ENCODE measurements at places on chromosomes 6 and 20.
A peak's percentile ranks its signal among the peaks of the same experiment; 100 is the strongest.

DNA sequence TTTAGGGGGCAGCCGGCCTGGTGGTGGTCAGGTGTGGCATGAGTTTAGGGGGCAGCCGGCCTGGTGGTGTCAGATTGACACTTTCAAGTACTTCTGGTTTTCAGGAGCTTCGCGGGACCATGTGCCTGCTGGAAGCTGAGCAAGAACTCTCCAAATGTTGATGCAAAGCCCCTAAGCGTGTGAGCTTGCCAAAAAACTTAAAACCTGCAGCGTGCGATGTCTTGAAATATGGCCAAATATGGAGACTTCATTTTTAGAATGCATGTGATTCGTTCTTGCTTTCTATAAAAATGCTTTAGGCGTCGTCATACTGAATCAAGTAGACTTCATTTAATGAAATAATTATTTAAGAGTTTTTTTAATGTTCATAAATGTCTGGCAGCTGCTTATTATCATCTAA is 149.4 kb downstream of the SMOC2 start:
- no peak for DNase-seq

GRCh38 chr6:79170959-79171358 is 63.5 kb downstream of the HMGN3 start:
- no peak for DNase-seq

GRCh38 chr6:168528474-168529095 is 87.6 kb downstream of the SMOC2 start:
- no peak for DNase-seq

DNA sequence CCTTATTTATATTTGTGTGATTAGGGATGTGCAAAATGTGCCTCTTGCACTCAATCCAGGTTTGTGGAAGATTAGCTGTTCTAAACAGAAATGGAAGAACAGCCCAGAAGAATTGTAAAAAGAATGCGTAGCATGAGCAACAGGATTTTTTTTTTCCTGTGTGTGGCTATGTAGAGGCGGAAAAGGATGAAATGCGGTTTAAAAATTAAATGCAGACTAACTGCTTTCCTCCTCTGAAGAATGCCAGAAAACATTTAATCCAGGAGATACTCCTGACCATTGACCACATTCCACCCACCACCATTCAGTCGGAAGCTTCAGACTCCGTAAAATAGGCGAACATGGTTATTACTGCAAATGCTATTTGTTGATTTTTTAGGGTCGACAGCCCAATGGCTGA is 83.4 kb downstream of the BMP6 start:
- no peak for DNase-seq

DNA sequence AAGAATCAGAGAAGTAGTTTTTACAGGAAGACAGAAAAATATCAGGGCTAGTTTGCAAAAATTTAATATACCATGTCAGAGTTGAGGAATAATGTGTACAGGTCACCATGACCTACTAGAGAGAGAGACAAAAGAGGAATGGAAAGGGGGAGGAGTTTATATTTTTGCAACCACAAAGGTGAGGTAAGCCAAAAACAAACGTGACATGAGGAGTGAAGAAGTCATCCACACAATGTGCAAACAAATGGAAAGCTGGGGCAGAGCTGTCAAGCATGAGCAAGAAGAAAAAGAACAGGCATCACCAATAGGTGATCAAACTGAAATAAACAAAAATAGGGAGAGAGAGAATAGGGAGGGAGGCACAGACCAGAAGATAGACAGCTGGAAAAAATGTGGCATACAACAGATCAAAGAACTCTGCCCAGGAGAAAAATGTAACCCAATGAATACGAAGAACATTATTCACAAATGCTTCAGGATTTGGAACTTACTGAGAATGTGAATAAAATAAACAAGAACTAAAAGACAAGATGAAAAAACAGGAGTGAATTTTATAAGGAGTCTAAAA is 15.5 kb downstream of the RARS2 start:
- DNase-seq: no peak

DNA sequence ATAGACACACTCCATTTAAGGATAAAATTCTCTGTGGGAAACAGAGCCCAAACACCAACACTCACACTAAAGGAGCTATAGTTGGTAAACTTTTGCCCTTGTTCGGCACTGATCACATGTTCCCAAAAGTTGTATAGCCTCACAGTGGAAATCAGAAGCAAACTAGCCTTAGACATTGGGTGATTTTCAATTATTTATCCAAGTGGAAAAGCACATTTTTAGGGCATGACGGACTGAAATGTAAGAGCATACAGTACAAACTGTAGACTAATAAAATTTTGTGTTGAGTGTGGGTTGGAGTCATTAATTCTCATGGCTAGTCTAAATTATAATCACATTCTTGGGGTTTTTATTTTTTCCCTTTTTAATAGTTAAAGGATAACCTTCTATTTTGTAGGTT is 202.4 kb downstream of the MOXD1 start:
- DNase-seq: no peak

- peak; percentile 74 for DNase-seq
These were observed 60.7 kb upstream of the SHLD1 start for GRCh38 chr20:5689463-5689862.

DNA sequence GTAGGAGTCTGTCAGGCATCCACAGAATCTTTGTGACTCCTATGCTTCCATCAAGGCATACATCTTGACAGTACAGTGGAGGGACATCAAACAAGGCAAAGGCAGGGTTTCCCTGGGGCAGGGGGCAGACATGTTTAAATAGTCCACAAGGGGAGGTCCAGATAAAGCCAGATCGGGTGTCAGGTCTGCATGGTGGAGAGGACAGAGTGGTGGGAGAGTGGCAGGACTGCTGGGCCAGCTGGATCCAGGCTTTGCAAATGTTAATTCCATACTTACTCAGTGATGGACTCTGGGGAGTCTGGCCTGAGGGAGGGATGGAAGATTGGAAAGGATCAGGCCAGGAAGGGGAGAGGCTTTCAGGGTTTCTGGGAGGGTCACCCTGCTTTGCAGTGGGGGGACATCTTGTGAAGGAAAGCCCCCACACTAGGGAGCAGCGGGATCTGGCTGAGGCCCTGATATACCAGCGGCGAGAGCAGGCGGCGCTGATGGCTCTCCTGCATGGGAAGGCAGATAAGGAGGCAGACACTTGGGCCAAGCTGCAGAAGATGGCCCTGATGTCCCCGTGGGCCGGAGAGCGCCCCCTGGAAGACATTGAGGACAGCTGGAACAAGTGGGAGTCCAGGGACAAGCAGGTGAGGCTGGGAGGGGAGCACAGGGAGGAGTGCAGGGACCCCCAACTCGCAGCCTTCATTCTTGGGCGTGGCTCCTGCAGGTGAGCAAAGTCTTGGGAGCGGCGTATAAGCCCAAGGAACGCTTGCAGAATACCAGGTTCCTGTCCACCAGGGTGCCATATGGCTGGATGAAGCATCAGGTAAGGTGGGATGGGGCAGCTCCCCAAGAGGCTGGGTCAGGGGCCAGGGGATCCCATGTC is 44.6 kb downstream of the SUN5 start:
- DNase-seq: no peak

DNA sequence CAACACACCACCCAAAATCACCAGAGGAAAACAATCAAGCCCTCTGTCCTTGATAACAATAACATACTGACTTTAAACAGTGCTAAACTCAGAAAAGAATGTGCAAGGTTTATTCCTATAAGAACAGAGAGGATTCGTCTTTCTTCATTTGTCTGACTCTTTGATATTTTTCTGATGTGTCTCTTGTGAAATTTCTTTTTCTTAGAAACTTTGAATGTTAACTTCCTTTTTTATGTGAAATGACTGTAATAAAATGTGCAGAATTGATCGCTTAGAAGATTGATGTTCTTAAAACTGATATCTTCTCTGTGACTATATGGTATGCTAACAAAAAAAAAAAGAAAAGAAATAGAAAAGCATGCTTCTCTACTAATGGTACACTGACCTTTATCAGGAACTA is 947.4 kb upstream of the CITED2 start:
- peak; percentile 41 for DNase-seq

- no peak for DNase-seq
These were observed 682.1 kb upstream of the ADGRB3 start for GRCh38 chr6:67952948-67953347.

- DNase-seq: no peak
These were observed 160.5 kb upstream of the AGPAT4 start for GRCh38 chr6:161434350-161434749.

GRCh38 chr6:12185081-12185673 is 105.0 kb upstream of the EDN1 start:
- no peak for DNase-seq

- peak; percentile 68 for DNase-seq
These were observed 126.2 kb upstream of the RNF24 start for GRCh38 chr20:4141291-4142240.

- no peak for DNase-seq
These were observed 4.6 kb downstream of the GPLD1 start for GRCh38 chr6:24484657-24485323.

DNA sequence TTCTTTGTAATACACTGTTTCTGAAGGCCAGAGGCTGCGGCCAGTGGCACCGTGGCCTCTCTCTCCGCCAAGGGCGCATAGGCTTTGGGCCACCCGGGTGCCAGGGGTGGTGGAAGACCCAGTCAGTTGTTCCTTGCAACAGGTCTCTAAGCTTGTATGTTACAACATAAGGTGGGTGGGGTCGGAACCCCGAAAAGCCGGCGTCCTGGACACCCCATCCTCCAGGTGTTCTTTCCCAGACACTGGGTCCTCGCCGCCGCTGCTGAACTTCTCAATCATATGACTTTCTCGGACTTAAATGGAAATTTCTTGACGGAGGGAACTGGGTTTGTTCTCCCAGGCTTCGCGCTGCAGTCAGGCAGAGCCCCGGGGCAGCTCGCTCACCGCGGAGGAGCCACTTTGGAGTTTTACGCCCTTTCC is 983 bp upstream of the KCNQ5 start:
- peak; percentile 10 for DNase-seq

DNA sequence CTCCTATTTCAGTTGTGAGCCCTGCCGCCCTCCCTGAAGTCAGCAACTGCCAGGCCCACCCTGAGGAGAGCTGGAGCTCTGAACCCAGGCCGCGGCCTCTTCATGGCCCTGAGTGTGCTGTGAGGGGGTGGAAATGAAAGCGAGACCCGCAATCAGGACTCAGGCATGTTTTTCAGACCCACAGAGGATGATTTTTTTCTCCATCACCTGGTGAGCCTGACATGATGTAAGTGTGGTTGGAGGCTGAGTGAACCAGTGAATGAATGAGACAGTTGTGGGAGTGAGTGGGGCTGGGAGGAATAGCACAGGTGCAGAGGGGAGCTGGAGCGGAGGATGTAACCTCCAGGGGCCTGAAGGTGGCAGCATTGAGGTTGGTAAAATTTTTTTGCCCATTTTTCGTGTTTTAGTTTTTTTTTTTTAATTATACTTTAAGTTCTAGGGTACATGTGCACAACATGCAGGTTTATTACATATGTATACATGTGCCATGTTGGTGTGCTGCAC is 18.3 kb downstream of the RAET1L start:
- DNase-seq: no peak

DNA sequence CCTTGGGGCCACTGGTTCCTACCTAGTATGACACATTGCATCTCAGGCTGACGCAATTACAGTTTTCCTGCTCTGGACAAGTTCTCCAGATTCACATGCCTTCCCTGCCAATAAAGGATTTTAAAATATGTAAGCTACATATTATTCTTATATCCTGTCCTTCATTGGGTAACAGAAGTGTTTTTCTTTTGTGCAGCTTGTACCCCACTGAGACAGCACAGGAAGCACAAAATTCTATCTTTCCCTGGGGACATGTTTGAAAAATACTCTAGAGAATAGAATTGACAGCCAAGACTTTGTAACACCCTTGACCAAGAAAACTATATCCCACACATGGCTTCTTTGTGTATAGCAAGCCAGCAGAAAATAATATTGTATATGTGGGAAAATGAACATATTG is 456.8 kb downstream of the MAFB start:
- DNase-seq: no peak

DNA sequence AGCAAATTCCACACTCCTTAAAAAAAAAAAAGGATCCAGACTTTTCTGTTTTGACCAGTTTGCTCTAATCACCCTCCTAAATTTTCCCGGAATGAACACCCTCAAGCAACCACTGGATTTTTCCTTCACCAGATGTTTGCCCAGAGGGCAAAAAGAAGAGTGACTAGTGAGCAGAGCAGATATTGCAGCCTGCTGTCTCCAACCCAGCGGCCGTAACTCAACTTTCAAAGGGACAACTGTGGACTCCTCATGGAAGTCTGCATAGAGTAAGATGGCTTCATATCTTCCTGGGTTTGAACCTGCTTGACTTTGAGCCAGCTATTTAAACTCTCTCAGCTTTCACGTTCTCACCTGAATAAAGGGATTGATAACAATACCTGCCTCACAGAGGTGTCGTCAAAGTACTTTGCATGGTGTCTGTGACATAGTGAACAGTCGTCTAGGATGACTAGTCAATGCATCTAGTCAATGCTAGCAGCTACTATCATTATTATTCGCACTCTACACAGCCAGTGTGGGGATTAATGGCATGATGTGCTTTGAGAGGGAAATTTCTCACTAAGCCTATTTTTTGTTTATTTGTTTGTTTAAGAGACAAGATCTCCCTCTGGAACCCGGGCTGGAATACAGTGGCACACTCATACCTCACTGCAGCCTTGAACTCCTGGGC is 92.2 kb upstream of the HIVEP1 start:
- DNase-seq: no peak

GRCh38 chr20:25439328-25439727 is 31.9 kb downstream of the GINS1 start:
- peak; percentile 57 for DNase-seq

DNA sequence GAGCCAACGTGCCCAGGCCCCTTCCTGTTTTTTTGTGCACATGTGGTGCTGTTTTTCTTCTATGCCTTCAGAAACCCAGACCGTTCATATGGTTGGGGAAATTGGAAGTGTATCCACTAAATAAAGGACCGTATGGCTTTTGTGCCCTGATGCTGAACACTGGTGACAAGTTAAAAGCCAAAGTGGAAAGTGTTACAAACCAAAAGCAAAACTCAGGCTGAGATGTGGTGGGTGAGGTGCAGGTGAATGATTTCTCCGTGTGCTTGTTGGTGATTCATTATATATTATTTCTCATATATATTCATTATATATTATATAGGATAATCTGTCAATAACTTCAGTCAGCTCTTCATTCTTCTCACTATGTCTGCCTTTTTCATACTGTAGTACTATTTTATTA is 148.6 kb downstream of the SOBP start:
- no peak for DNase-seq

DNA sequence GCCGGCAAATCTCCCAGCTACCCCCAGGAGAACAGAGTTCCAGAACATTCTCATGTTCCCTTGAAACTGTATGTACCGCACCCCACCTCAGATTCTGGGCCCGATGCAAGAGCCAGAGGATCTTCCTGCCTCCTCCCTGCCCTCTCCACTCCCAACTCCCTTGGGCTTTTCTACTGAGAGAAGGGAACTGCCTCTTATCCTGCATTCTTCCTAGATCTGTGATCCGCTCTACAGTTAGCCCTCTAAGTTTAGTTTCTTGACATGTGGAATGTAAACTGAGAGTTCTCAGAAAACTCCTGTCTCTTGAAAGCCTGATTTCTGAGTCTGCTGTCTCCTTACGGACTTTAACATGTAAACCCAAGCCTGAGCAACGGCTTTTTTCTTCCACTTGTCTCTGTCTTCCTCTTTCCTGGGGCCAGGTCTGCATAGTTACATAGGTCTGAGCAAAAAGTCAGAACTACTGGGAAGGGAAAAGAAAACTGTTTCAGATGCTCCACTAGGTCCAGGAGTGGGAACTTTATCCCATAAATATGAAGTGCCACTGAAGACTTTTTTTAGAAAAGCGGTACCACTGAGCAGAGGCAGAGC is 86.5 kb upstream of the TNFAIP3 start:
- DNase-seq: no peak

- no peak for DNase-seq
These were observed 1.2 kb downstream of the CBFA2T2 start for GRCh38 chr20:33490934-33491656.
